ENCODE measurements at places on chromosomes 4 and X.
A peak's percentile ranks its signal among the peaks of the same experiment; 100 is the strongest.

DNA sequence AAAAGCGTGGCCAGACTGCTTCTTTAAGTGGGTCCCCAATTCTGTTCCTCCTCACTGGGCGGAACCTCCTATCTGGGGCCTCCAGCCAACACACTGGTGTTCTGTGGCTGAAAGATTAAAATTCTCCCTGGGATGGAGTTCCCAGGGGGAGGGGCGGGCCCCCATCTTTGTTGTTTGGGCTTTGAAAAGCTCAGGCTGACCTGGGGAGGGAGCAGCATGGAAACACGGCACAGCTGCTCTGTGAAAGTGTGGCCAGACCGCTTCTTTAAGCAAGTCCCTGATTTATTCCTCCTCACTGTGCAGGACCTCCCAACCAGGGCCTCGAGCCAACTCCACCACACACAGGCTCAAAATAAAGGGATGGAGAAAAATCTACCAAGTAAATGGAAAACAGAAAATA is 219.5 kb downstream of the TMEM47 start:
- no peak for DNase-seq

DNA sequence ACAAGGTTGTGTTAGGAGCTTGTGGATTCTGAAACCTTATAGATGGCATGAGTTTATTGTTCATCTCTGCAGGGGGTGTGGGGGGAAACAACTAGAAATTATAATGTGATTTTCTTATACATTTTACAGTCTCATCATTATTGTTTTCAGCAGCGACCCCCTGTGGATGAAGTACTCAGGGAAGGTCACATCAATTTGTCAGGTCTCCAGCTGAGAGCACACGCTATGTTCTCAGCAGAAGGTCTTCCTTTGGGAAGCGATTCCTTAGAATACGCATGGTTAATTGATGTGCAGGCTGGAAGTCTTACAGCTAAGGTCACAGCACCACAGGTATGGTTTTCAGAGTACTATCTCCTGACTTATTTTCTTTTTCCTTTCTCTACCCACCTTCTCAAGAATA is 72.2 kb downstream of the BLTP1 start:
- no peak for DNase-seq

DNA sequence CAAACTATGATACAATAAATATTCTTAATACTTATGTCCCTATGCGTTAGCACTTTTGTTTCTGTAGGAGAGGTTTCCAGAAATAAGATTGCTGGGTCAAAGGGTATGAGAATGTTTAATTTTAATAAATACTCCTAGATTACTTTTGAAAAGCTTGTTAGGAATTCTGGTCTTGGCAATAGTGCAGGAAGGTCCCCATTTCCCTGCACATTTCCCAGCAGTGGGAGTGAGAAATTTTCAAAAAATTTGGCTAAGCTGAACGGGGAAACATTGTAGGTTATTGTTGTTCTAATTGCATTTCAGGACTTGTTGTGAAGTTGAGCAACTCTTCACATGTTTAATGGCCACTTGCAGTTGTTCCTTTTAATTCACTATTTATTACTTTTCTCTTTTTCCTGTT is 27.1 kb downstream of the IGFBP7 start:
- DNase-seq = no peak

DNA sequence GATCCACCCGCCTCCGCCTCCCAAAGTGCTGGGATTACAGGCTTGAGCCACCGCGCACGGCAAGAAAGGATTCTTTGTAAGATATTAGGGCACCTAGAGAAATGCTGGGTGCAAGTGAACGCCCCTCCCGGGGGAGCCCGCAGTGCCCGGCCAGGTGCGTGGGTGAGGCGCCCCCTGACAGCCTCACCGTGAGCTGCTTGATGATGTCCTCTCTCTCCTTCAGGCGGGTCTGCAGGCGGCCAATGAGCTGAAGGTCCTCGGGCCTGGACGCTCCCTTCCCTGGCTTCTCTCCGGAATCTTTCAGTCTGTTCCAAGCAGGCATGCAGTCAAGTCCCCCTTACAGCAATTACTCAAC is 21.9 kb downstream of the MED28 start:
- DNase-seq = no peak

GRCh38 chr4:128416921-128417320 is 129.3 kb upstream of the PGRMC2 start:
- no peak for DNase-seq

- no peak for DNase-seq
Measured at GRCh38 chrX:22652596-22652995, 347.2 kb upstream of the DDX53 start.

GRCh38 chrX:87516717-87517121 is 883 bp upstream of the KLHL4 start:
- DNase-seq = no peak

DNA sequence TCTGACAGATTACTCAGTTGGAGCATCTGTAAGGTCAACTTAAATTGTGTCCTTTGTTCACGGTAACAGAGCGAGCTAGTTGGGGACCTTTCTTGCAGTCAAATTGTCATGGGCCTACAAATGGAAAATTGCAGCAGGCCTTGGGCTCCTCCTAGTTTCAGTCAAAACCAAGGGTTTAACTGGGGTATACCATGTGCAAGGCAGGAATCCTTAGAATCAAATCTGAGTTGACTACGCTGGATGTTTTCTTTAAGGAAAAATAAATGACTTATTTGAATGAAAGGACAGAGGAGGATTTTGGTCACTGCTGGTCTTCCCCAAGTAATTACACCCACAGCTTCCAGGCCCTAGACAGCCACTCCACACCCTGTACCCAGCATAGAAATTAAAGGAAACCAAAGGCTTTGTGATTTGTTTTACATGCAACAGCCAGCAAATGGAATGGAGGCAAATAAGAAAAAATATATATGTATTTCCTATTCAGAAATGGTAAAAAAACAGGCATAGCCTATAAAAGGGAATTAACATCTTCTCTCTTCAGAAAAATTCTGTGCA is 307.1 kb downstream of the LDB2 start:
- no peak for DNase-seq

DNA sequence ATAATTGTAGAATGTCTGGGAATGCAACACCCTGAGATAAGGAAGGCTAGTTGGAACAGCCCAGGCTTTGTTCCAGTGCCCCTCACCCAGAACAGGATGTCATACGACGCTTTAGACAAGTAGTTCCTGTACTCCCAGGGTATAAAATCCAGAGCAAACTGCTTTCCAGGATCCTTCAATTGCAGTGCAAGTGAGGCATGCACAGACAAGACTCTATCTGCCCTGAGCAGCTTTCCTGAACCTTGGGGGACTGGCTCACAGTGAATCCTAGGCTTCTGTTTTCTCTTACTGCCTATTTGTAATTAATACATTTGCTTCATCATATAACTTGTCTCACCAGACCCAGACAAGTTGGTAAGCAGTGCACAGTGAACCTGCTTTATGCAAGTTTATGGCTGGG is 48.4 kb upstream of the IL9R start:
- DNase-seq = no peak

- DNase-seq = no peak
Measured at GRCh38 chr4:99572527-99573240, 1.9 kb upstream of the MTTP start.

- DNase-seq = no peak
Measured at GRCh38 chr4:85717847-85718246, 242.9 kb downstream of the ARHGAP24 start.

DNA sequence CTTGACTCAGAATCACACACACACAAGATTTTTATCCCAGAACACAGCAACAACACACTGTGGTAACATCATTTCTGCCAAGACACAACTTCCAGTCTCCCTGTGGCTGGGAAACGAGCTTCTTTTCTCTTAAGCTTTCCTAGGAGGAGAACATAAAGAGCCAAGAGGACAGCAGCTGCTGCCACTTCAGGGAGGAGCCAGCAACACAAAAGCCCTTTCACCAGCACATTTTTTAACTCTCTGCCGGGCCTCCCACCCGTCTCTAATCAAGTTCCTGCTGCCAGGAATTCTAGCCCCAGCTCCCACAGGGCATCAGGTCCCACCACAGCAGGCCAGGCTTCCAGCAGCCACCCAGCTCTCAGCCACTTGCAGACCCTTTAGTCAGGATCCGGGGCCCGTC is 22.4 kb downstream of the FAT1 start:
- no peak for DNase-seq

- DNase-seq = no peak
Measured at GRCh38 chr4:109803924-109804571, 2.2 kb upstream of the CFI start.

GRCh38 chrX:489820-490219 is 103.1 kb upstream of the PPP2R3B start:
- DNase-seq = no peak

GRCh38 chrX:25519258-25519657 is 503.5 kb upstream of the ARX start:
- DNase-seq = no peak

DNA sequence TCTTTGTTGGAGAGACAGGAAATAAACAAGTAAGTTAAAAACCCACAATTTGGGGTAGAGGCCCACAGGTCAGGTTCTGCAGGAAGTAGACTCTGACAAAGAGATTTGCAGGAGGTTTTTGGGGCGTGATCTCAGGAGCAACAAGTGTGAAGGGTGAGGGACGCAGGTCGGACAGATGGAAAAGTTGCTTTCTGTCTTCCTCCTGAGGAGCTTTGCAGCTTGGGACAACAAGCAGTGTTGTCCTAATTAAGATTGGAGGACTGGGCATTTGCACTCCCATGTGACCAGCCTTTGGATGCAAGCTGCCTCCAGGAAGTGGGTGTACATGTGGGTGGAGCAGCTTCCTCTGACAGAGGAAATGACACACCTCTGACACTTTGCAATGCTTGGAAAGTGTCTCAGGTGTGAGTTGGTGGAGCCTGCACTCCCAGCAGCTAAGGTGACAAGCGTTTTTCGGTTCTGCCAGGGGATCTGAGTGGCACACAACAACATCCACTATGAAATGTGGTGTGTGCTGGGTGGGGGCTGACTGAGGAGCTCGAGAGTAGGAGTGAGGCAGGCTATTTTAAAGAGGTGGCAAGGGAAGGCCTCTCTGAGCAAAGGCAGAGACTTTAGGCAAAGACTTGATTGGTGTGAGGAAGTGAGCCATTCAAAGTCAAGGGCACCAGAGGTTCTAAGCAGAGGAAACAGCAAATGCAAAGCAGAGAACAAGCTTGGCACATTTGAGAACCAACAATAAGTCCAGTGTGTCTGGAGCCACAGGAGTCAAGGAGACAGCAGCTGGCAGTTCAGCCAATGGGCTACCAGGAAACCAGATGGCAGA is 339.8 kb upstream of the GATB start:
- peak; percentile 72 for DNase-seq

DNA sequence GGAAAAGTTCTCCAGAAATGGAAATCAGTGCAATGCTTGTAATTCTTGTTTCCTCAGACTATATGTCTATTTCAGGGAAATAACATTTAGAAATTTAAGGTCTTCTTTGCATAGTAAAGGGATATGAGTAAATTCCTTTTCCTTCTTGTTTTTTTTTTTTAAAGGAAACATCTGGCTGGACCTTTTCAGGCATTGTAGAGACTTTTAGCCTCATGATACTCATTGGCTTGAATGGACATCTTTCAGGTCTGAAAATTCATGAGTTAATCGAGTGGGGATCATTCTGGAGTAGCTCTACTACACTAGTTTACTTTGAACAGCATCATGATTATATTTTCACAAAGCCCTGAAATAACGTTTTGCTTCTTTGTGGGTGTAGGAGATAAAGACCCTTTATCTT is 88.6 kb upstream of the CBLL2 start:
- DNase-seq = no peak

- no peak for DNase-seq
Measured at GRCh38 chr4:47498899-47499298, 13.8 kb downstream of the ATP10D start.

GRCh38 chrX:11553594-11553993 is 112.1 kb downstream of the ARHGAP6 start:
- no peak for DNase-seq

- DNase-seq = no peak
Measured at GRCh38 chrX:53715346-53715924, 28.9 kb upstream of the HUWE1 start.

- DNase-seq = no peak
Measured at GRCh38 chr4:68520985-68521384, 55.1 kb downstream of the UGT2B17 start.

- DNase-seq = no peak
Measured at GRCh38 chrX:123190096-123190495, 6.0 kb downstream of the GRIA3 start.

- no peak for DNase-seq
Measured at GRCh38 chrX:150363561-150364346, 637 bp downstream of the MAMLD1 start.

DNA sequence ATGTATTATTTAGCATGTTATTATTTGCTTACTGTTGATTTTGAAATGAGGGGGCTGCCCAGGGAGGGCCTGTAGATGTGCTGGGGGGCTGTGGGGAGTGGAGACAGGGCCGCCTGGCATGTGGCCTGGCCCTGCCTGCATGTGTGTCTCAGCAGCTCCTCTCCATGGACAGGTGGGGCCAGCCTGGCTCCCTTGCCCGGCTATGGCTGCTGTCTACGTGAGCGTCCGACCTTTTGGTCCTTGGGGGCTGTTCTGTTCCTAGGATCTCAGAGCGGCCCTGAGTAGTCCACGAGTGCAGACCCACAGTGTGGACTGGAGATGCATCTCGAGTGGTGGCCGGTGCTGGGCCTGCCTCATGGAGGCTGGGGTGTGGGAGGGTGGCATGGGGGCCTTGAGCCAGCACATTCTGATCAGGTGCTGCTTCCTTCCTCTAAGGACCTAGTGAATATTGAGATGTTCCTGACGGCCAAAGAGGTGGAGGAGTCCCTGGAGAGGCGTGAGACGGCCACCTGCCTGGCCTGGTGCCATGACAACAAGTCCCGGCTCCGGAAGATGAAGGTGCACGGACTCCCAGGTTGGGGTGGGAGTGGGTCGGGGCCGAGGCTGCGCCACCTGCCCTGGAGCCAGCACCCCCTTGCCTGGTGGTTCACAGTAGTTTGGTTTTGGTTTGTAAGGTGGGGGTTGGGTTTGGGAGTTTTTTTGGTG is 24.9 kb upstream of the UVSSA start:
- no peak for DNase-seq

DNA sequence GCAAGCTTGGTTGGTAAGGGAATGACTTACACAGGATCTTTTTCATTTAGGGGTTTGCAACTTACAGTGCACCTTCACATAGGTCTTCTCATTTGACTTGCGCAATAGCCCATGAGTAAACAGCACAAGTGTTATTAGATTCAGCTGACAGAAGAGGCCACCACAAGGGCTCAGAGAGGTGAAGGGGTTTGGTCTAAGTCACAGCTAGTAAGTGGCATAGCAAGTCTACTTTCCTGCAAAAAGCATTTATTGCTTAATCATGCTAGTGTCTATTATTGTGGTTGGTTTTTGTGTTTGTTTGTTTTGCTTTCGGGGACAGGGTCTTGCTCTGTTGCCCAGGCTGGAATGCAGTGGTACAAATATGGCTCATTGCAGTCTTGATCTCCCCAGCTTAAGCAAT is 83.3 kb downstream of the SPRY1 start:
- no peak for DNase-seq

- DNase-seq = no peak
Measured at GRCh38 chr4:173436149-173436579, 37.2 kb upstream of the SCRG1 start.

- no peak for DNase-seq
Measured at GRCh38 chr4:149711593-149712365, 103.9 kb downstream of the IQCM start.

- DNase-seq = no peak
Measured at GRCh38 chr4:33407496-33407895, 2687.3 kb downstream of the PCDH7 start.

Measured in activated CD4-positive, alpha-beta T cell treated with anti-CD3 and anti-CD28 coated beads, Interleukin-2, amount 50 U/mL, for 24 hours (primary cell).